ENCODE measurements at places on chromosomes 3 and 15. TPM values are rescaled to one million over a fixed set of nuclear protein-coding genes. Genes with fewer than 3 reads are reported as not detected.

DNA sequence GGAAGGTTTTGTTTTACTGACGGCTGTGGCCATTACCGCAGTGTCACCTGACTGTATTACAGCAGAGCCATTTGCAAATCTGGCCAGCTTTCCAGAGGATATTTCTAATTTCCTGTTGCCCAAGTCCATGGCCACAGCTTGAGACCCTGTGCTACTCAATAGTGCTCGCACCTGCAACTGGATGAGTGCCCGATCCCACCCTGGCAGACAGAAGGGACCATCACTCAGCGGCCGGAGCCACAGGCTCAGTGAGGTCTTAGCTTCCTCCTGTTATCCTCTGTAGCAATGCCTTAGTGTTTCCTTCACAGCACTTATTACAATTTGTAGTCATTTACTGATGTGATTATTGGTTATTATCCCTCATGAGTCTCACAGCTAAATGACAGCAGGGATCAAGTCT lies 184.8 kb downstream of the LRRN1 start:
- no peak for DNase-seq

YEATS2 gene
- 30.2 TPM for total RNA-seq

GRCh38 chr3:80677796-80678195 lies 910.0 kb upstream of the ROBO1 start:
- no peak for DNase-seq

GRCh38 chr15:101089579-101090427 lies 162.0 kb downstream of the CHSY1 start:
- no peak for DNase-seq

C3orf80 gene
- total RNA-seq: 1.2 TPM

BCHE gene
- total RNA-seq: 6.6 TPM

- DNase-seq: peak; percentile 18
Observed at GRCh38 chr3:9352917-9353752, 9.7 kb upstream of the THUMPD3 start.

DNA sequence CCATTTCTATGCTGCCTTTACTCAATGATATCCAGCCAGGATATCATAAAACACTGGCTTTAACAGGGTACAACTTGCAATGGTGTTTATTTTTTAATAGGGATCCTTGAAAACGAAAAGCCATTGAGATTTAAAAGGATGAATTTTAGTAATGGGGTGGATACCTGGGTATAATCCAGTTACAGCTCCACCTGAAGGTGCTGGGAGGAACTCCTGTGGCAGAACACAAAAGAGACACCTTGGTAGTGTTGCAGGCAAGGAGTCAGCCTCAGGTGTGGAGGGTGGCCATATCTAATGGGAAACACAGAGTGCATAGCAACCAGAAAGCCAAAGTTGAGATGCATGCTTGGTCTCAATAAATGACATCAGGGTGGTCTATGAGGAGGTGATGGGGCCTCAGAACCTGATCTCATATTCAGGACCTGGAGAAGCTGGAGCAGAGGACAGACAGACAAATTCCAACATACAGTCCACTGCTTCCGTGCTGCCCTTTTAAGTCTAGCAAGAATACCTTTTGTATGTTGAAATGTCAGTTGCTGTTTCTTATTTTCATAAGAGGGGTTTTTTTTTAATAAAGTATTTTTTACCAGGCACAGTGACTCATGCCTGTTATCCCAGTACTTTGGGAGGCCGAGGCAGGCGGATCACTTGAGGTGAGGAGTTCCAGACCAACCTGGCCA lies 12.0 kb upstream of the PAQR9 start:
- DNase-seq: no peak

GRCh38 chr3:70096376-70097066 lies 97.0 kb downstream of the SAMMSON start:
- no peak for DNase-seq

DNA sequence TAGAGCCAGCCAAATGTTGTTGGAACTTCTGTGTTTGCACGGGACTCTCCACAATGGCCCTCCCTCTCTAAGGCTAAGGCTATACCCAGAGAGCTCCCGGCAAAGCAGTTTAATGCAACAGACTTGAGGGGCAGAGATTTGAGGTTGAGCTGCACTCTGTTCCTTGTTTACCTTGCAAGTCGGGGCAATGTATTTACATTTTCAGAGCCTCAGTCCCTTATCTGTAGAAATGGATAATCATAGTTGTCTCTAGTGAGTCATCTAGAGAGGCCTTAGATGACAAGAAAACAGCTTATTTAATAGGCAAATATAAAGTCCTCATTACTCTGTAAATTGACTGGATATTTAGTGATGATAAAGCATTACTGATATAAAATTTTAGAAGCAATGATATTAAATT lies 917.7 kb downstream of the MCTP2 start:
- no peak for DNase-seq

DNA sequence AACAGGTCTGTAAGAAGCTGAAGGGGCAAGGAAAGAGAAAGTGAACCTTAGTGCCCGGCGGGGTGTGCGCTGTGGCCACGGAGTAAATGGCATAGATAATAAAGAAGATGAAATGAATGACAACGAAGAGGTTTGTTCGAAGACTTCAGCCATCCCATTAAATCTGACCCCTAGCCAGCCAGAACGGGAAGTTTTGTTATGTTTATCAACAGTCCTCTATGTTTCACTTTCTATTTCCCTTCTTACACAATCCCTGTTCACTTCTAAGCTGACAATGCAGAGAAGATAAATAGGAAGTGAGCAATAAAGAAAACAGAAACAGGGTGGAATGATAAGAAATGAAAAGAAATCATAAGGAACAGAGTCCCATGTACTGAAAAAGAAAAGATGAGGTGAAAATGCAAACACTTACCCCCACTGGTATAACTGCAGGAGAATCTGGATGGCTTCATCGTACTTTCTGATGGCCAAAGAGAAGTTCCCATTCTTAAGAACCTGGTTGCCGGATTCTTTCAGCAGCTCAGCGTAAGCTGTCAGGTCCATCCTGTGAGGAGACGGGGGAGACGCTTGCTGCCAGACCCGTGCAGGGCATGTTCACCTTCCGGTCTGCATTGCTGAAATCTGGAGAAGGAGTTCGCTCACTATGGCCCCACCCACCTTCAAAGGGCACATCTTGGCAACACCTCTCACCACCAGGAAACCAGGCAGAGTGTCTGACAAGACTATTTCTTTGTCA lies 36.8 kb downstream of the TRANK1 start:
- DNase-seq: peak; percentile 32

GRCh38 chr15:50803479-50804180 lies 38.1 kb upstream of the SPPL2A start:
- no peak for DNase-seq

- no peak for DNase-seq
Observed at GRCh38 chr3:67655364-67656121, 1.1 kb upstream of the SUCLG2 start.

LMAN1L gene
- total RNA-seq: not detected

DNA sequence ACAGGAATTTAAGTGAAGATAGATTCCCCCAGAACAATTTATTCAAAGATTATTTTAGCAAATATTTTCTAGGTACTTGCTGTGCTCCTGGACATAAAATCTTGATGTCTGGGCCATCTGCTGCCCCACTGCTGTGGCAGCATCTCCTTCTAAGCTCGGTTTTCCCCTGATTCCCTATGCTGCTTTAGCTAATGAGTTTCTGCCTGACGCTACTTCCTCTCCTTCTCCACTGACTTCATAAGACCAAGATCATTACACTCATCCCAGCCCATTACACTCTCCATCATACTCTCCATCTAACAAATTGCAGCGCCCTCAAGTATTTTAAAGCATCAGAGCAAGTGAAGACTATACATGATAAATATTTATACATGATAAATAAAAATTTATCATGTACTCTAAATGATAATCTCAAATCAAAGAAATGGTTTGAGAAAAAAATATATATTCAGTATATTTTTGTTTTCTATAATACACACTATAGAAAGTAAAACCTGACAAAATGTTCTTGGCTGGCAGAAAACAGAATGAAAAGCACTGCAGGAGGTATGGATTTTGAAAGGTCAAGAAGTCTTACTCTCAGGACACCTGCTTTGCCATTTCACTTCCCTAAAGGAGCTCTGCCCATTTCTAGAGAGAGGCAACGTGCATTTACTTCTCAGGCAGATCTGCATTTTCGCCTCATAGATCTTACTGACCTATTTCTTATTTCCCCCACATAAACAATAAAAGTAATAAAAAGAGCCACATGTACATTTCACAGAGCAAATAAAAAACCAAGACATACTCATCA lies 232.0 kb downstream of the KCNMB2 start:
- no peak for DNase-seq

DNA sequence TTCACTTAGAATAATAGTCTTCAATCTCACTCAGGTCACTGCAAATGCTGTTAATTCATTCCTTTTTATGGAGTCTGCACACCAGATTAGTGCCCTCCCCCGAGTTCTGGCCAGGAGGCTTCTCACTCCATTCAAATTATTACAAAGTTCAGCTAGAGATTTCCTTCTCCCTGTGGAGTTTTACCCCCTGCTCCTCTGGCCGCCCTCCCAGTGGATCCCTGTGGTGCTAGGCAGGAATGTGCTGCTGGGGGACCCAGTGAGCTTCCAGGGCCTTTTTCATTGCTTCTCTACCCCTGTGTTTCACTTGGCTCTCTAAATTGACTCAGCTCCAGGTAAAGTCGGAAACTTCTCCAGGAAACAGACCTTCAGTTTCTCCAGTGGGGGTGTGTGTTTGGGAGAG lies 42.7 kb upstream of the CD200R1L start:
- DNase-seq: no peak

AZI2 gene
- 57.1 TPM for total RNA-seq

GRCh38 chr3:37291275-37291700 lies 116.9 kb upstream of the LRRFIP2 start:
- DNase-seq: peak; percentile 16

DNA sequence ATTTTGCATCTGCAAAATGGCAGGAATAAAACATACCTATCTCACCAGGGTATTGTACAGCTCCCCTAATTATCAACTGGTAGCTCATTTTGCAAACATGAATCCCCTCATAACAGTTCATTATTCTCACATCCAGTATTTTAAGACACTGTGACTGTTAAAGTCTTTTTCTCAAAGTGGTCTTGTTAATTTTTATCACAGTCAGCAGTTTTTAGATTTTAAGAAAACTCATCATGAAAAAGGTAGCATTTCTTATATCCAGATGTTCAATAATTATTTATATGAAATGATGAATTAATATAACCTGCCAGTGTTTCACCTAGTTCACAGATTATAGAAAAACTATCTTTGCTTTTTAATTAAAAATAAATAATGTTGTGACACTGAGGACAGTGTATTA lies 354.9 kb upstream of the ARL6 start:
- DNase-seq: no peak

CHRFAM7A gene
- total RNA-seq: 8.5 TPM

DNA sequence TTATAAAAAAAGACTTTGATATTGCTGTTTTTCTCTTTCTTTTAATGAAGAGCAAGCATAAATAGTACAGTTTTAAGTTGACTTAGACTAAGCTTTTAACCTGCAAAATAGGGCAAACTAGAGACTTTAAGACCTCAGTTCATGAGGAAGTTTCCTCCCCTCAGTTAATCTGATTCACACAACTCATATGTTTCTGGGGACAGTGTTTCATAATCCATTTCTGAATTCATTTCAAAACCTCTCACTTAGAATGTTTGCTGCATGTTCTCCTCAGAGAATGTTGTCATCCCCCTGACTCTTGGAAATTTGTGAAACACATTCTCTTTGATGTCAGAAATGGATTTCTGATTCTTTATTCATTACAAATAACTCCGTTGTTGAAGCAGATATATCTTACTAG lies 79.3 kb upstream of the SKOR1 start:
- DNase-seq: no peak

- DNase-seq: no peak
Observed at GRCh38 chr3:132630612-132631011, 29.0 kb downstream of the ACAD11 start.

DNA sequence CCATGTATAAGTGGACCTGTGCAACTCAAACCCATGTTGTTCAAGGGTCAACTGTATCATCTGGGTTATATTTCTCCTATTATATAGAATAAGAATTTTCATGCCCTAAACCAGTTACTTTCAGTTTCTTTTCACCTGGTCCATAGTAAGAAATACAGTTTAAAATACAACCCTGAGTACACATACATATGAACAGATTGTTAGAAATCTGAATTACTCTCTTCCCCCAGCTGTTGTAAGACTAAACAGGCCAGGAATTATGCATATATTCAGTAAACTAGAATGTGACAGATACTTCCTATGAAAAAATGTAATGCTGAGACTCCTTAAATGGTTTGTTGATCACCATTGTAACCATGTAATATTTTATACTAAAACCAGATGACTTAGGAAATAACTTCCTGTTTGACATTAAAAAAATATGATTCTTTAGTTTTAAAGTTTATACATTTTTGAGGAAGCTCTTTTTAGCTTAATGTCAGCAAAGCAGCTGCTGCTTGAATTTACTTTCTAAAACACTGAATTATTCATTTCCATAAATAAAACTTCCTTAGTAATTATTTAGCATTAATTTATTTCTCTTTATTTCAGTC lies 52.5 kb upstream of the ZCWPW2 start:
- no peak for DNase-seq

DNA sequence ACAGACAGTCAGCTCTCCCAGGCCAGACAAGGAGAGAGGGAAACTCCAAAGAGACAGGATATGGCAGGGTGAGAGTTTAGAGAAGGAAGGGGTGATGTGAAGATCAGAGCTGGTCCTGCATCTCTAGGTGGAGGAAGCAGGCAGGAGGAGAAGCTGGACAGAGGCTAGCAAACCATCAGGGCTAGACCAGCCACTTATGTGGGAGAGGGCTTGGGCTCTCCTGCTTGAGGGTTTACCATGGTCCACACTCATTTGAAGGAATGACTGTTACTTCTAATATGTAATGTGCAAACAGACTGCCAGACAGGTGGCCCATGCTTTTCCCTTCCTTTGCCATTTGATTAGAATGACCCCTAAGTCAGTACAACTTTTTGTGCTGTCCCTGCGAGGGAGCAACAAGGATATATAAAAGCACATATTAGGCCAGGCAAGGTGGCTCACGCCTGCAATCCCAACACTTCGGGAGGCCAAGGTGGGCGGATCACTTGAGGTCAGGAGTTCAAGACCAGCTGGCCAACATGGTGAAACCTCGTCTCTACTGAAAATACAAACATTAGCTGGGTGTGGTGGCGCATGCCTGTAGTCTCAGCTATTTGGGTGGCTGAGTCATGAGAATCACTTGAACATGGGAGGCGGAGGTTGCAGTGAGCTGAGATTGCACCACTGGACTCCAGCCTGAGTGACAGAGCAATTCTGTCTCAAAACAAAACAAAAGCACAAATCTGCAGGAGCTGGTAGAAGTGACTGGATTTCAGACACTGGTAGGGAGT lies 41.0 kb upstream of the MANF start:
- no peak for DNase-seq

- DNase-seq: no peak
Observed at GRCh38 chr15:98863983-98864382, 143.6 kb downstream of the PGPEP1L start.

GRK7 gene
- not detected for total RNA-seq

Data from kidney epithelial cell (primary cell).